H9 (cell line): ENCODE measurements at places on chromosomes 2 and 18.

- no peak for DNase-seq
Observed at GRCh38 chr2:147006736-147007141, 838.1 kb upstream of the ACVR2A start.

DNA sequence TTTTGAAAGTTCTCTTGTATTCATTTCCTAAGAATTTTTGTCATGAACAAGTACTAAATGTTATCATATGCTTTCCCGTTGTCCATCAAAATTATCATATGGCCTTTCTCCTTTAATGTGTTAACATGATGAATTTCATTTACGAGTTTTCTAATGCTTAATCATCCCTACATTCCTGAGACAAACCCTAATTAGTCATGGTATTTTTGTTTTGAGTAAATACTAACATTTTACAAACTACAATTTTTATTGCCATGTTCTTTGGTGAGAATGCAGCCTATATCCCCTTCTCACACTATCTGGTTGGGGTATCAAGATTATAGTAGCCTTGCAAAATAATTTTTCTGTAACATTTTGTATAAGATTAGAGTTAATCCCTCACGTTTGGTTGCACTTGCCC is 14.5 kb downstream of the SMAD2 start:
- no peak for DNase-seq

DNA sequence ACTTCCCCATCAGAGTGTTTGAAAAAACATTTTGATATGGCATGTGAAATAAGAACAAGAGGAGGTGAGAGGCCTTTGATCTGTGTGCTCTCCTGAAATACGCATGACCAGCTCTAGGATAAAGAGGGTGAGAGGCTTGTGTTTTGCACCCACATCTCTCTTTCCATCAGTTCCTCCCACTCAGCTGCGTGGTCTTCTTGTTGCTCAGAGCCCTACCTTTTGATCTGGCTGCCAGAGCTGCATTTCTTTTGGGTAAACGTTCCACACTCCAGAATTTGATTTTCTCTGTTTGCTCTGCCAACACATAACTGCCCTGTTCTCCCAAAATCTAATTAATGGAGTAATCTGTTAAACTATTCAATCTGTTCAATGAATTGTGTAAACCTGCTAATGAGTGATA is 72.0 kb upstream of the FN1 start:
- no peak for DNase-seq

- peak; percentile 72 for DNase-seq
Observed at GRCh38 chr2:45993476-45993991, 303.7 kb upstream of the EPAS1 start.

GRCh38 chr18:2932247-2933181 is 80.4 kb downstream of the LPIN2 start:
- DNase-seq = peak; percentile 55

GRCh38 chr2:178933493-178933892 is 116.4 kb downstream of the CCDC141 start:
- no peak for DNase-seq

GRCh38 chr2:218859556-218859987 is at the start of gene WNT6:
Gene WNT6, plus strand, starts transcription at chr2:218859805. Its CDS starts 233 bp downstream, at chr2:218860038.
- no peak for DNase-seq
